ENCODE measurements at places on chromosomes 7 and 10.

- no peak for DNase-seq
Measured at GRCh38 chr7:118839515-118839914, 615.0 kb downstream of the ANKRD7 start.

DNA sequence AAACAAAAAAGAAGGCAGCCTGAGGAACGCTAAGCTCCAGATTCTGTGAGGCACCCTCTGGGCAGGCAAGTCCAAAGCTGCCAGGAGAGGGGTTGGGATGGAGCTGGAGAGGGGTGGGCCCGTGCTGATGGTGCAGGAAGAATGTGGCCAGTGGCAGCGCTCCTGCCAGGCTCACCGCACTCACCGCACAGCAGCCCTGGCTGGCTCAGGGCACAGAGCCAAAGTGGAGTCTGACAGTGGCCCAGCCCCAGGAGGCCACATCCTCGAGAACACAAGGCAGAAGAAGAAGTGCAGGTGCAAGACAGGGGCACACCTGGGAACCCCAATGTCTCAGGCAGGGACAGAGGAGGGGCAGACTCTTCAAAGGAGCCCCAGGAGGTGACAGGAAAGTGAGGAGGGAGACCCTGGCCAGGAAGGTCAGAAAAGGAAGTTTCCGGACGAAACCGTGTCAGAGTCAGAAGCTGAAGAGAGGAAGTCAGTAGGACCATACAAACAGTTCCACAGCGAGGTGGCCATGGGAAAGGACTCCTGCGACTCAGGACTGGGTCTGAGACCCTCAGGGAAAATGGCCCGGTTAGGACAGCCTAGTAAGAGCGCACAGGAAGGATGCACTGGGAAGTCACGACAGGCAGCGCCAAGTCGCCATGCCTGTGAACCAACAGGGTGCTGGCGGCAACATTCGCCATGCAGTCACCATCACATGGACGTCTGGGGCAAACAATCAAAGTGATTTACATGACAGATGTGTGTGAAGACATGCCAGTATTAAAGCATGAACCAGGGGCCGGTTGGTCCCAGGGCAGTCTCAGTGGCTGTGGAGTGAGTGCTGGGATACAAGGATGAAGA is 54.4 kb downstream of the COBL start:
- DNase-seq, result no peak

- no peak for DNase-seq
Measured at GRCh38 chr10:74047304-74047703, 49.4 kb downstream of the VCL start.

- DNase-seq, result no peak
Measured at GRCh38 chr10:47040041-47040491, 128.8 kb downstream of the PTPN20 start.

DNA sequence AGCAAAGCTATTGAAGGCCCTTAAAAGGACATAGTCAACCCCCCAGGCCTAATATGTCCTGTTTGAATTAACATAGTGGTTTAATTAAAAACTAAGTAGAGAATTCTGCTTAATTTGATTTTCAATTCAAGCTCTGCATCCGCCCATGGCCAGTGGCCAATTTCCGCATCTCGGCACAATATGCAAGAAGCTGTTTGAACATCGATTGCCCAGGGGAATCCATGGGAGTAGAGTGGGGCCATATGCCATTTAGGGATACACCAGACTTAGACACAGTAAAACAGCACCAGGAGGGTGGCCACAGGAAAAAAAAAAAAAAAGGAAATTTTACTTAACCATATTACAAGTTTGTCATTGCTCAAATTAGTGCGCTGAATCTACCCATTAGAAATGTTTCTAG is 100.4 kb downstream of the LMBR1 start:
- DNase-seq, result no peak

DNA sequence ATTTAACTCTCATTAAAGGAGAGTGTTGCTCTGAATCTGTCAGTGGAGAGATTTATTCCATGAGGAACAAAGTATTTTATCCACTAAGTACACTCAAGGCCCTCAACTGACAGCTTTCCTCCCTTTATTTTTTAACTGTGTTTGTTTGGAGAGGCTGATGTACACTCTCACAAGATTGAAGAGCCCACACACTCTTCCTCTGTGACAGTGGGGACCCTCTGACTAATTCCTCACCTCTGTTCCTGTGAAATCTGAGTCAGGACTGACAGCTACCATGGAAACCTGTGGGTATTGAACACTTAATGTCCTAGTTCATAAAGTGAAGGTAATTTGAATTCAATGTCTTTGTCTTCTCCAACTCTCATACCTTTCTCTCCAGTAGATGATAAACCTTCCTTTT is 189.8 kb upstream of the PITRM1 start:
- no peak for DNase-seq

DNA sequence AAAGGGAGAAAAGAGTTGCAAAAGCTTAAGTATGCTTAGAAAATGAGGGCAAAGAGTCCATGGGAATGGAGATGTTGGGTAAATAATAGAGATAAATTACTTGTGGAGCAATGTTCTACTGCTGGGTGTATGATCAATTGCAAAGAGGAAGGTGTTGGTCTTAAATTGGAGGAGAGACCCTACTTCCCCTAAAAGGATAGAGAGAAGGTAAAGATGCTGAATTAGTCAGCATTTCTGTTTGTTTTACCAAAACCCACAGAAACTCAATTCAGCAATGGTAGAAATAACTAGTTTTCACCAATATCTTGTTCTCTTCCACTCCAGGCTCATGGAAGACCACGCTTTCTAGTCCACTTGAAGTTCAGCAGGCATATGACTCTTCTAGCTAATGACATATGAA is 32.1 kb downstream of the ASB4 start:
- no peak for DNase-seq

DNA sequence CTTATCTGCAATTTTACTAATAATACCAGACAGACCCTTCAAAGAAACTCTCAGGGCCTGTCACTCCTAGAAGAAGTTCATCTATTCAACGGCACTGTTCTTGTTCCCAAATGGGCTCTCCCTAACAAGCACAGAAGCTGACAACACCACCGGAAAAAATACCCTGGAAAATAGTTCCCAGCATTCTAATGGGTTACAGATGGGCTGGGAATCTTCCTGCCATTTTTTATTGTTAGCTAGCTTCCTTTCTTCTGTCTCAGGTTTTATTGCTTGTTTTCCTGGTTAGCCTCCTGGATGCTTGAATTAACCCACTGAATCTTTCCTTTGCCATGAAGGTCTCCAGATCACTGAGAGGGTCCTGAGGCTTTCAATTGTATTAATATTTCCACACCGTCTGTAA is 689.8 kb upstream of the NRP1 start:
- DNase-seq, result no peak

DNA sequence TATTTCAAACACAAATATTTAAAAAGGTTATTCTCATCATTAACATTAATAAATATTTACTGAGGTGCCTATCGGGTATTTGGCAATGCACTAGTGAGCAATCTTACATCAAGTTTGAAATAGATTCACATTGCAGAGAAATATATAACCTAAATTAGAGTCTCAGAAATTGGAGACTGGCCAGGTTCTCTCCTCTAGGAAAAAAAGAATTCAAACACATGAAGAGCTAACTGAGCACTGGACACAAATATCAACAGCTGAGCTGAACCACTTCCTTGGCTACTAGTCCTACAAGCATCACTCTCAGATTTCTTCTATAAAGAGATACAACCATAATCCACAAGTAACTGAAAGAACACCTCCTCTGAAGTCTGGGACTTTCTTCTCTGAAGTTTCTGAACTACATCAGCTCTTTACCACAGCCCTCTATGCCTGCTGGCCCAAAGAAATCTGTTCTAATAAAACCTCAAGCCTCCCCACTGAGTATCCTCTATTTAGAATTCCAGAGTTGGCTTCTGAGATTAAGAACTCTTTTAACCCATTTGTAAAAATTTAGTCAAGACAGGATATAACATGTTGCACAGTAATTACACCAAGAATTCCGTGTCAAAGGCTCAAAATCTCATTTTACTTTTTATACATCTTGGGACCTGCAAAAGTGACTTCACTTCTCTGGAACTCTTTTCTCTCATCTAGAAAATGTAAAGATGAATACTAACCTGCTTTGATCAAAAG is 45.2 kb downstream of the MTERF1 start:
- DNase-seq, result no peak

GRCh38 chr10:48937796-48938195 is 1.8 kb downstream of the LRRC18 start:
- no peak for DNase-seq

GRCh38 chr7:98110249-98111022 is 3.8 kb downstream of the LMTK2 start:
- DNase-seq, result no peak

- no peak for DNase-seq
Measured at GRCh38 chr10:22229802-22230157, 12.0 kb upstream of the EBLN1 start.

- DNase-seq, result no peak
Measured at GRCh38 chr10:84683550-84683949, 355.2 kb downstream of the CCSER2 start.

DNA sequence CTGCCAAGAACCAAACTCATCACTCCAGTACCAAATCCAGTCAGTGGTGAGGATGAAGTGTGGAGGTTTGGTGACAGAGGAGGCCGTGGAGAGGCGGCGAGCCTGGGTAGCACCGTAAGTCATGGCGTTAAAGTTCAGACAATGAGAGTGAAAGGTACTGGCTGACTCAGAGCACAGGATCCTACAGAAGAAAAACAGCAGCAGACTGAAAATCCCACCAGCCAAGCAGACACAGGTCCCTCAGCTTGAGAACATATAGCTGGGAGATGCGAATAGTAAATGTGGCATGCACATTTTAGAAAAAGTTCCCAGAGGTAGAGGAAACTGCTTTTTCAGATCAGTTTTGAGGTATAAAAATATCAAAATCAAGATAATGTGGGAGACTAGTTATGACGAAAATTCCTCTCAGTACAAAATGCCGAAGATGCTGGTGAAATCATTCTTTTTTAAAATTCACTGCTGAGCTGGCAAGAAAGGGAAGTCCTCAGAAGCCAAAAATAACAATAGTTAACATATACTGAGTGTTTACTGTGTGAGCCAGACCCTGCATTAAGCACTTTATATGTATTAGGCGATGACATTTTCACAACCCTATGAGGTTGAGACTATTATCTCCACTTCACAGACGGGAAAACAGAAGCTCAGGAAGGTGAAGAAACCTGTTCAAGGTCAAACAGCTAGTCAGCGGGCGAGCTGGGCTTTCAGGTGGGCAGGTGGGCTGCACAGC is 20.9 kb downstream of the PARP12 start:
- DNase-seq, result no peak

GRCh38 chr10:69466689-69467088 is 15.4 kb downstream of the TSPAN15 start:
- no peak for DNase-seq

- no peak for DNase-seq
Measured at GRCh38 chr7:24125765-24126164, 158.2 kb upstream of the NPY start.

DNA sequence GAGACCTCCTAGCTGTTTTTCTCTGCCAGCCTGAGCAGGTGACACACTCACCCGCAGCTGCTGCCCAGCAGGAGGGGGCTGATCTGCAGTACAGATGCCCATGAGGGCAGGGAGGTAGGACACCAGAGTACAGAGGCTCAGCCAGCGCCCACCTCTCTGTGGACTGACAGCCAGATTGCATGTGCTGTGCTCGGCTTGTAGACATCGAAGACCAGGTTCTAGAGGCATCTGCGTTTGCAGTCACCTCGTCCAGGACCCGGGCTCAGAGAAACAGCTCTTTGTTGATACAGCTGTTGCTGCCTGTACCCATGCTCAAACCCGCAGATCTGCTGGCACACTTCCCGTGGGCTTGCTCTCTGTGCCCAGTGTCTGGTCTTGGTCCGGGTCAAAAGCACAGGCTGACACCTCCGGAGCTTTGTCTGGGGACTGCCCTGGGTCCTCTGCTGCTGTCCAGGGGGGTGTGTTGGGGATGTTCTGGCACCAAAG is 224.7 kb downstream of the GLRX3 start:
- DNase-seq, result no peak

DNA sequence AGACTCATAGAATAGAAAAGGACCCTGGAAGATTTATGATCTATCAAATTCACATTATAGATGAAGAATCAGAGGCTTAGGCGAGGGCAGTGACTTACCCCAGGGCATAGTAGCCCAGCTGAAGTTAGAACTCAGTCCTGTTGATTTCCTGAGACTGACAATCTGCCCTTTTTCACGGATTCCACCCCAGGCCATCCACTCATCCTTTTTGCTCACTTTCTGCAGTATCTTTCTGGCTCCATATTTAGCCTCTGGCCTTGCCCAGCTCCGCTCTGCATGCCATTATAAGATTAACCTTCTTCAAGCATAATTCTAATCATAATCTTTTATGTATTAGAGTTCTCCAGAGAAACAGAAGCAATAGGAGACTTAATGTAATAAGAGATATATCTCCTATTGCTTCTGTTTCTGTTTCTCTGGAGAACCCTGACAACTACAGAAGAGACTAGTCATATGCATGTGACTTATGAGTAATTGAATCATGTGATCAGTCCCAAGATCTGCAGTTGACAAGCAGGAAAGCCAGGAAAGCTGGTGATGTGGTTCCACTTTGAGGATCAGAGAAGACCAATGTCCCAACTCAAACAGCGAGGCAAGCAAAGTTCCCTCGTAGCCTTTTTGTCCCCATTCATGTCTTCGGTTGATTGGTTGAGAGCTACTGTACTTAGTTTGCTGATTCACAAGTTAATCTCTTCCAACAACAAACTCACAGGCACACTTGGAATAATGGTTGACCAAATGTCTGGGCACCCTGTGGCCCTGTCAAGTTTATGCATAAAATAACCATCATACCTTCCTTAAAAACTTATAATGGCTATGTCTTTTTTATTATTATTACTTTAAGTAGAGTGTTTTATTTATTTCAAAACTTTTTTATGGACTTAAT is 412.1 kb downstream of the SUGCT start:
- no peak for DNase-seq

DNA sequence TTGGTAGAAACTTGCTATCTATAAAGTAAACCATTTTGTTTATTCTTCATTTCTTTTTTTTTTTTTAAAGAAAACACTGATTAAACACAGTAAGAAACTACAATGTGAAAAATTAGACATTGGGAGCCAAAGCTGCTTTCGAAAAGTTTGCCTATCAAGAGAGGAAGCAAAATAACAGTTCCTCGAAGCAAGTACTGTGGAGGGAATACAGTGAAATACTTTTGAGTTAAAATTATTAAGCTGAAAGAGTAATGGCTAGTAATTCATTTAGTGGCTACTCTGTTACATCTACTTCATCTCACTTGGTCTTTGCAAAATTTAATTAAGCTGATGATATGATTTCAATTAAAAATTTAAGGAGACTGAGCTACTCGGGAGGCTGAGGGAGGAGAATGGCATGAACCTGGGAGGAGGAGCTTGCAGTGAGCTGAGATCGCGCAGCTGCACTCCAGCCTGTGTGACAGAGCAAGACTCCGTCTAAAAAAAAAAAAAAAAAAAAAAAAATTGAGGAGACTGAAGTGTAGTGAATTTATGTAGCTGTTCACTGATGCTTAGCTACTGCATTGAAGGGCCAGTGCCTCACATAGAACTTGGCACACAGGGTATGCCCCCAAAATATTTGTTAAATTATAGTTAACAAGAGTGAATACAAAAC is 982.1 kb upstream of the MBL2 start:
- DNase-seq, result no peak

GRCh38 chr10:31140716-31141115 is 109.1 kb upstream of the ZNF438 start:
- no peak for DNase-seq

Data from activated naive CD4-positive, alpha-beta T cell (primary cell).